ENCODE measurements at places on chromosomes 1 and 21. TPM values are rescaled to one million over a fixed set of nuclear protein-coding genes. Genes with fewer than 3 reads are reported as not detected.
A peak's percentile ranks its signal among the peaks of the same experiment; 100 is the strongest.

DNA sequence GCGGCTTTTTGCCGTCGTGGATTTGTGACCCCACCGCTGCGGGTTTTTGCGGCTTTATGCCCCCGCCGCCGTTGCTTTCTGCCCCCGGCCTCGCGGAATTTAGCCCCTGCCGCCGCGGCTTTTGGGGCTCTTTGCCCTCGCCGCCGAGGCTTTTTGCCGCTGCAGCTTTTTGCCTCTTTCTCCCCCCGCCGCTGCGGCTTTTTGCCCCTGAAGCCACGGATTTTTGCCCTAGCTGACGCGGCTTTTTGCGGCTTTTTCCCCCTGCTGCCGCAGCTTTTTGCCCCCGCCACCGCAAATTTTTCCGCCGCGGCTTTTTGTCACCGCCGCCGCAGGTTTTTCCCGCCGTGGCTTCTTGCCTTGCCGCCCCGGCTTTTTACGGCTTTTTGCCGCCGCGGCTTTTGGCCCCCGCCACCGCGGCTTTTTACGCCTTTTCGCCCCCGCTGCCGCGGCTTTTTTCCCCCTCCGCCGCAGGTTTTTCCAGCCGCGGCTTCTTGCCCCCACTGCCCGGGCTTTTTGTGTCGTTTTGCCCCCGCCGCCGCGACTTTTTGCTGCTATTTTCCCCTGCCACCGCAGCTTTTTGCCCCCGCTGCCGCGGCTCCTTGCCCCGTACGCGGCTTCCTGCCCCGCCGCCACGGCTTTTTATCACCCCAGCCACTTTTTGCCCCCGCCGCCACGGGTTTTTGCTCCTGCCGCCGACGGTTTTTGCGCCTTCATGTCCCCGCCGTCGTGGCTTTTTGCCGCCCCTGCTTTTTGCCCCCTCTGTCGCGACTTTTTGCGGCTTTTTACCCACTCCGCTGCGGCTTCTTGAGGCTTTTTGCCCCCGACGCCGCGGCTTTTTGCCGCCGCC, 3933.6 kb downstream of the SRGAP2C start:
- no peak for DNase-seq

DNA sequence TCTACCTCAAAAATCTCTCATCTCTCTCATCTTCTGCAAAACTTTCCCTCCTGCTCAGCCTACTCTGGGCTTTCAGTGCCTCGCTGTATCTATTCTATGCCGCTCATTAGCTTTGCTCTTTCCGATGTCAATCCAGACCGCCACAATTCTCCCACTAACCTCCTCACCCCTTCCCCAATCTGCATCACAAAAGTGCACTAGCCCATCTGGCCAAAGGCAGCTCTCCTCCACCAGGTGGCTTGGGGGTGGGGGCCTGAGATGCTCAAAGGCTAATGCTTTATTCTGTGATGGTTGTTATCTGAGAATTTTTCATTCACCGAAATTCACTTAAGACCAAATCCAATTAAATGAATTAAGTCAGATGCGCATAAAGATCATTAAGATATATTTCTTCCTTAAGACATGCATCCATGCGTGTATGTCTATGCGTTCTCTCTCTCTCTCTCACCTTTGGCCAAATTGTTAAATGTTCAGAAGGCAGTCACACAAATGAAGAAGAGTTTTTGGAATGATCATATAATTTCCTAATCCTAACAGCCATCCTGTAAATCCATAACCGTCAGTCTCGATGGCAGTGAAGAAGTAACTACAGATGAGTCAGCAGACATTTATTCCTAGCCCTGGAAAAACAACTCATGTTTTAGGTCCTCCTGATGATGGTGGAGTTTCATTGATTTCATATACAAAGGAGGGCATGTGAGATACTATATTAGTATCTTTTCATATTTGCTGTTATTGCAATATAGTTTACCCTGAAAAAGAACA, 111.3 kb downstream of the C1orf21 start:
- no peak for DNase-seq

GRCh38 chr1:237888143-237888542, 2.6 kb downstream of the ZP4 start:
- DNase-seq, result no peak

BGLAP gene
- 7.4 TPM for total RNA-seq

FCN3 gene
- total RNA-seq, result not detected

NKAIN1 gene
- not detected for total RNA-seq

HES2 gene
- not detected for total RNA-seq

- peak; percentile 55 for DNase-seq
Observed at GRCh38 chr1:23559985-23560741, 862 bp upstream of the ID3 start.
